ENCODE measurements at places on chromosomes 5 and 9. TPM values are rescaled to one million over a fixed set of nuclear protein-coding genes. Genes with fewer than 3 reads are reported as not detected.

- DNase-seq, result no peak
These were observed 19.8 kb upstream of the FAM151B start for GRCh38 chr5:80468131-80468530.

Gene CYSRT1
- total RNA-seq, result 0.36 TPM

- DNase-seq, result no peak
These were observed 498.8 kb upstream of the ZNF608 start for GRCh38 chr5:125245216-125245615.

GRCh38 chr5:154059039-154059430 is 20.3 kb downstream of the MFAP3 start:
- DNase-seq, result no peak

Gene GRK6
- total RNA-seq, result 45.5 TPM

Gene SLCO6A1
- total RNA-seq, result not detected

Gene TNFSF15
- 2.4 TPM for total RNA-seq

- DNase-seq, result no peak
These were observed 33.3 kb upstream of the FAT2 start for GRCh38 chr5:151624476-151624875.

DNA sequence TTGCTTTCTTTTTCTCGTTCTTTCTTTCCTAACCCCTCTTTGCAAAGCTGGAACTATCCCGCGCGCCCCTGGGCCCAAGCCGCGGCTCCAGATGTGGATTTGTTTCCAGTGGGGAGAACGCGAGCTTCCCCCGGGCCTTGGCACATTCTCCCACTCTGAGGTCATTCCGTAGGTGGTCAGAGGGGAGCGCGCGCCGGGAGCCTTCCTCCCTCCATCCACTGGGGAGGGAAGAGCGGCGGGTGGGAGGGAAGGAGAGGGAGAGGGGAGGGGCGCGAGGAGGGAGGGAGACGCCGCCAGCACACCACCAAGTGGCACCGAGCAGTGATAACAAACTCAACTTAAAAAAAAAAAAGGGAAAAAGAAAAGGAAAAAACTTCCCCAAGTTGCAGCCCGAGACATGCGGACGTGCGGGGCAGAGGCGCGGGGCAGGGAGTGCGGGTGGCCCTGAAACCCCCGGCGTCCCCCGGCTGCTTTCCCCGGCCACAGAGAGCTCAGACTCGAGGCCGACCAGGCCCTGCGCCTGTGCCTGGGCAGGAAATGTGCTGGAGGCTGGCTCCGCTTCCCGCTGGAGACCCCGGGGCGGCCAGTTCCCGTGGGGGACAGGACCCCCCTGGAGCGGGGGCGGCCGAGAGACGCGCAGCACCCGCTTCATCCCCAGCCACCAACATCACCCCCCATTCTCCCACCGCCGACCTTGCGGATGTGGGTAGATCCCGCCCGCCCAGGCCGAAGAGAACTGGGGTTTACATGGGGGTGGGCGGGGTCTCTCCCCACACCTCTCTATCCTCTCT is 3.1 kb downstream of the IER5L start:
- DNase-seq, result no peak

Gene ARSI
- 5.6 TPM for total RNA-seq

DNA sequence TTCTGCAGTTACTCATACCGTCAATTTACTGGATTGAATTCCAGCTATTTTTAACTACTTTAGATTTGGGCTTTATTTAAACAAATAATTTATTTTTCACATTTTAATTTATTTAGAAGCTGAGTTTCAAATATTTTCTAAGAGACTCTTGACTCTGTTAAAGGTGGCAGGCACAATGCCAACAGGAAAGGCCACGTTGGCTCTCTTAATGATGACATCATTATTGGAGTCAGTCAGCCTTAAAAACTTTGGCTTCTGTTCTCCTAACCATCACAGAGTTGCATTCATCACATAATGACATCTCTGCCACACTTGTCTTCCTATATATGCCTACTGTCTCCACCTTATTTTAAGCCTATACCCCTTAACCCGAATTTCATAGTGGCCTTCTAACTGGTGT is 172.3 kb upstream of the PLPPR1 start:
- DNase-seq, result no peak

- DNase-seq, result no peak
These were observed 13.2 kb upstream of the PCA3 start for GRCh38 chr9:76751001-76751400.

GRCh38 chr9:84314306-84314705 is 26.3 kb downstream of the SLC28A3 start:
- no peak for DNase-seq

Gene TBCA
- total RNA-seq, result 117 TPM

DNA sequence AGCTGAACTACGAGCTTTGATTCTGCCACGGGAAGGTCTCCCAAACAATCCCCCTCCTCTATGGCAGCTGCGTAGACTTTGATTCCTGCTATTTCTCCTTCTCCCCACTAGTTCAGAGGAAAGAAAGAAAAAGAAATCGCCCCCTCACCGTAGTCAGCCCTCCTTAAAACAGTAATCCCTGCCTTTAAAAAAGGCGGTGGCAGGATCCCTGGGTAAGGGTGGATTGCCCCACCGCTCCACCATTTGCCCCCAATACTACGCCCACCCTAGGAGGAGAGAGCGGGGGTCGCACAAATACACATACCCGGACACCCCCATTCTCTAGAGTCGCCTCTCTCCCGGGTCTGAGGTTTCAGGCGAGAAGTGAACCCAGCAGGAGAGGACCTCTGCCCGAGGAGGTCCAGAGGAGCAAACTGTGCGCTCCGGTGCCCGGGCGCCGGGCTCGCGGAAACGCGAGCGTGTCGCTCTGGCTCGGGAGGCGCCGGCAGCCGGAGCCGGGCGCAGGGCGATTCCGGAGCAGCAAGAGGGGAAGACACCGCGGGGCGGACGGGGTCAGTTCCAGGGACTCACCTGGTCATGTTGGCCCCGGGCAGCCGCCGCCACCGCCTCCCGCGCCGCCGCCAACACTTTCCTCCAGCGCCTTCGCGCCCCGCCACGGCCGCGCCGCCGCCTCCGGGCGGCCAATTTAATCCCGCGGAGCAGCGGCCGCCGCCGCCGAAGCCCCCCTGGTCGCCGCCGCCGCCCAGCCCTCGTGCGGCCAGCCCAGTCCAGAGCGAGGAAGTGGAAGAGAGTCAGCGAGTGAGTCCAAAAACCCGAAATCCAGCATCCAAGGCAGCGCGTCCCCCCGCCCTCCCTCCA is 1057.7 kb upstream of the DMAC1 start:
- DNase-seq, result no peak

Gene PLCXD3
- total RNA-seq, result 4.9 TPM

Gene FOXI1
- total RNA-seq, result not detected
